Activated T-helper 1 cell treated with anti-CD3 and anti-CD28 coated beads, Interleukin-2, amount 50 U/mL, for 16 hours (primary cell): ENCODE measurements at places on chromosomes 7 and 10.

GRCh38 chr10:89888321-89889070, 187.1 kb downstream of the KIF20B start:
- no peak for DNase-seq

DNA sequence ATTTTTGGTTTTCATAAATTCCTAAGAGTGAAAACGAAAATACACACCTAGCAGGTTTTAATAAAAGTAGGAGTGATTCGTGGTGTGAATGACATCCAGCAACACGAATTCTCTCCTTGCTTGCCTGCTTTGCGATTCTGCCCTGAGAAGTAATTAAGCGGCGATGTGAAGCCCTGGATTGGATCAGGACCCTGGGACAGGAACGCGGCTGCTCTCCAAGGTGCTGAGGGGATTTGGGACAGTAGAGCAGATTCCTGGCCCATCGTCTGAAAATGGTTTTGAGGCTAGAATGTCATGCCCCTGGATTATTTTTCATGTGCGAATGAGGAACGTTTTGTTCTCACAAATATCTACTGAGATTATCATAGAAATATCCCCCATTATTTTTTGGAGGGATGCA, 7.8 kb downstream of the NPS start:
- DNase-seq, result no peak

- no peak for DNase-seq
Measured at GRCh38 chr7:73960548-73960947, 67.4 kb upstream of the ELN start.

DNA sequence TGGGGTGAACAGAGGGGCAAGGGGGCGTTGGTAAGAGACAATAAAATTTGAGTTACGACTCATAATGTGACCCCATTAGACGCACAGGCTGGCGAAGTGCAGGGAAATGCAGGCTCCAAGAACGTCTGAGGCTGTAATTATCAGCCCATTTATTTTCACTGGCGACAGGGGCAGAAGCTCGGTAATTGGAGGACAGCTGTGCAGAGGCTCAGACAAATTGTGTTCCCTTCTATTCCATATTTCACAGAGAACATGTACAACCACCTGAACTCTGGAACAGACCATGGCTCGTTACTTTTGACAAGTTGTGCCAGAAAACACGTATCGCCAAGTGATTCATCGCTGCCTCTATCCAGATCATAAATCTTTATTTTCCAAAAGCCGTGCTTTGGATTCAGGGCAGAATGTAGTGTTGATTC, 137.3 kb upstream of the FRMD4A start:
- no peak for DNase-seq

DNA sequence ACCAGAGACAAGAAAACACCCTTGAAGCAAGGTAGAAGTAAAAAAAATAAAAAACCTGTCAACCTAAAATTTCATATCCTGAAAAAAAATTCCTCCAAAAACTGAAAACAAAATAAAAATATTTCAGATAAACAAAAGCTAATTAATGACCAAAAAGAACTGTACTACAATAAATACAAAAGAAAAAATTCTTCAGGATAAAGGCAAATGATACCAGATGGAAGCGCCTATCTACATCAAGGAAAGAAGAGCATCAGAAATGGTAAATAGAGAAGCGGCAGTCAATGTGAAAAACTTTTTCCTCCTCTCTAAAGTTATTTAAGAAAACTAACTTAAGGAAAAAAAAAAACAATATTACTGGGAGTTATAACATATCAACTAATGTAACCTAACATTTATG, 79.8 kb downstream of the RSU1 start:
- no peak for DNase-seq

GRCh38 chr7:131753620-131754222, 197.3 kb upstream of the PODXL start:
- no peak for DNase-seq

DNA sequence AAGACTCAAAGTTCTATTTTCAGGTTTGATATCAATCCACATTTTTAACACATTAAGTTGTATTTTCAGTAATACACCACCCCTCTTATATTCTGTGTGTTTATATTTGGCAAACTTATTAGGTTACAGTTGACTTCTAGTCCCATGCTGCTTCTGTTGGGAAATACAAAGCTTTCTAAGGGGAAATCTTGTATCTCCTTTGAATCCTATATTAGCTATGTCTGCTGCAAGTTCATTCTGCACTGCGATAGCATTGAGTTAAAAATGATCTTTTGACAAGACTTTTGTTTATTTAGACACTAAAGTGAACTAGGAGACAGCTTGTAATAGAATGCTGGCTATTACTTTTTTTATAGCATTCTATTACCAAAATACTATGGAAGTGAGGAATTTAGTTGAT, 625.1 kb upstream of the ANKRD30A start:
- no peak for DNase-seq

- no peak for DNase-seq
Measured at GRCh38 chr10:61304746-61305145, 148.4 kb downstream of the TMEM26 start.

GRCh38 chr7:8063706-8064297, 95.2 kb downstream of the GLCCI1 start:
- DNase-seq, result no peak

GRCh38 chr10:112896722-112897121, 53.3 kb upstream of the TCF7L2 start:
- no peak for DNase-seq

GRCh38 chr7:11858622-11859302, 26.8 kb upstream of the THSD7A start:
- no peak for DNase-seq

GRCh38 chr10:7272008-7272407, 138.8 kb downstream of the SFMBT2 start:
- DNase-seq, result no peak

GRCh38 chr10:33368086-33368485, 33.6 kb upstream of the NRP1 start:
- no peak for DNase-seq

GRCh38 chr10:86918022-86918471, 39.4 kb downstream of the MMRN2 start:
- no peak for DNase-seq

- DNase-seq, result no peak
Measured at GRCh38 chr7:148623586-148624282, 33.2 kb downstream of the C7orf33 start.

DNA sequence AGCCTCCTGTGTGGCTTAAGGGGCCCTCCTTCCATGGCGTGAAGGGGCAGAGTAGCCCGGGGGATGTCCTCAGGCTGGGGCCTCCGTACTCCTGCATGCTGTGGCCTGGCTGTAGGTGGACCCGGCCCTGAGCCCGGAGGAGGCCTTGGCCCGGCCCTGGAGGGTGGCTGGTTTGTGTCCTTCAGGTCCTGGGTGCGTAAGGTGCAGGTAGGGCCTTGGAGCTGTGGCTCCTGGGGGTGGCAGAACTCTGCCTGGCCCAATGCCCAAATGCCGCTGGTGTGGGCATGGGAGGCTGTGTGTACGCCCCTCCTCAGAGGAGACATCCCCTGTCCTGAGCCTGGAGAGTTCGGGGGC, 26.9 kb upstream of the AMZ1 start:
- DNase-seq, result no peak

GRCh38 chr10:100780324-100780723, 34.9 kb downstream of the PAX2 start:
- no peak for DNase-seq

DNA sequence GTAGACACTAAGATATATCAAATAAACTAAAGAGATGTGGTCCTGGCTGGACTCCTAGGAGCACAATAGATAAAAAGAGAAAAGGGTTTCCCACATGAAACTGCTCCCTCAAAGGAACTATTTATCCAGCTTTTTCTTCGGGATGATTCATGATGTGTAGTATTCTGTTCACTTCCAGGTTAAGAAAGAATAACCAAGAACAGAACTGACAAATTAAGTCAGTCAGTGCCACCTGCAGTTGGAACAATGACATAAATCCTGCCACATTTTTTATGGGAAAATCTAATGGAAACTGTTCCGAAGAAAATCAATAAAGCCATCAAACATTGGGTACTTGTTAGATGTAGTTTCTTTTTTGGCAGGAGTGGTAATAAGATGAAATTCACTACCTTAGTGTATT, 87.1 kb downstream of the POLR1F start:
- DNase-seq, result no peak

DNA sequence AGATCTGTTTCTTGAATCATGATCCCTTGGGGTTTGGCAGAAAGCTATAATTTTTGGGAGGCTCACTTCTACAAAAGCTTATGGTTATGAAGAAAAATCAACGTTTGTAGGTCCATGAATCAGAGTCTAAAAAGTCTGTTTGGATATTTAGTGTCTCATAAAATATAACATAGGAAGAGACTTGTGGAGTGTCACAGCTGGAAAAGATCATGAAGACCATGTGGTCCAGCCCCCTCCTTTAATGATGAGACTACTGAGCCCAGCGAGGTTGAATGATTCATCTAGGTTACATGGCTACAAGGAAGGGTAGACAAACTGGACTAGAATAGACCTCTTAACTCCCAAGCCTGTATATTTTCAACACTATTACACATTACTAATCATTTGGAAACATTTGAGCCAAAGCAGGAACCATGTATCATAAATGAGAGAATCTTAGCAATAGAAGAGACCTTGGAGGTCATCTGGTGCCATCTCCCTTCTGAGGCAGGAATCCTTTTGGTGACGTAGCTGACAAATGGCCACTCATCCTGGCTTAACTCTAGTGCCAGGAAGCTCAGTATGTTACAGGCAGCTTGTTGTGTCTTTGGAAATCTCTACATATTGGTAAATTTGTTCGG, 152.5 kb downstream of the CREB5 start:
- no peak for DNase-seq

DNA sequence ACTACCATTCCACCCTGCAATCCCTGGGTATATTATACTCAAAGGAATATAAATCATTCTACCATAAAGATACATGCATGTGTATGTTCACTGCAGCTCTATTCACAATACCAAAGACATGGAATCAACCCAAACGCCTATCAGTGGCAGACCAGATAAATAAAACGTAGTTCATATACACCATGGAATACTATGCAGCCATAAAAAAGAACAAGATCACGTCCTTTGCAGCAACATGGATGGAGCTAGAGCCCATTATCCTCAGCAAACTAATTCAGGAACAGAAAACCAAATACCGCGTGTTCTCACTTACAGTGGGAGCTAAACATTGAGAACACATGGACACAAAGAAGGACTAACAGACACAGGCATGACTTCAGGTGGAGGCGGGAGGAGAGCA, 138.3 kb downstream of the DYNC2I1 start:
- DNase-seq, result no peak

- no peak for DNase-seq
Measured at GRCh38 chr10:85609509-85609908, 757.1 kb downstream of the GRID1 start.

DNA sequence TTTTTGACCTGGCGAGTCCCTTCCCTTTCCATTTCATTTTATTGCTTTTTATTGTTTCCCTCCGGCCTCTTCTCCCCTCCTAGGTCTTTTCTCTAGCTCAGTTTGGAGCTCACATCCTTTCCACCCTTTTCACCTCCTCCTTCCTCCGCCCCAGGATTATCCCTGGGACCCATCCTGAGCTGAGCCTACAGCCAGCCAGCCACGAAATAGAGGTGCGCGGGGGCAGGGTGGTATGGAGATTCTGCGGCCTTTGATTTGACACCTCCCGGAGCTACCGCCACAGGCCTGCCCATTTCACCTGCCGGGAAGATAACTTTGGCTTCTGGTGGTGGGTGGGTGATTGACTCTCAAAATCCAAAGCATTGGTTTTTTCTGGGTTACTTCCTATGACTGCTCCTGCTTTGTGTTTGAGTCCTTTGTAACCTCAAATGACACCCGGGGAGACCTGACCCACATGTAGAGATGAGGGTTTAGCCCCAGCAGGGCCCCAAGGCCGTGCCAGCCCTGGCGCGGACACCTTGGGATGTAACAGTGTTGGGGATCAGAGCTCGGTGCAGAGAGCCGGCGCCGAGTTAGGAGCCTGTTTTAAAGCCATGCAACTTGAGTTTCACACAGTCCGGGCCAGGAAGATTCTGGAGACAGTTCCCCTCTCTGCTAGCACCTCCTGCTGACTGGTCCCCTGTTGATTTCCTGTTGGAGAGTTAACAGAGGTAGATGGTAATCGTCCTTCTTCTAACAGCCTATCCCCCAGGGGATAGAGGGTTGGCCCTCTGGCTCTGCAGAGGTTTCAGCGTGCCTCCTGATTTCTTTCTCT, 1.5 kb downstream of the DUSP5 start:
- no peak for DNase-seq

- DNase-seq, result no peak
Measured at GRCh38 chr7:112122798-112123197, 83.4 kb downstream of the DOCK4 start.

GRCh38 chr7:83655951-83656556, 7.1 kb upstream of the SEMA3E start:
- DNase-seq, result no peak

- no peak for DNase-seq
Measured at GRCh38 chr10:91416339-91416855, 6.3 kb downstream of the HECTD2 start.

DNA sequence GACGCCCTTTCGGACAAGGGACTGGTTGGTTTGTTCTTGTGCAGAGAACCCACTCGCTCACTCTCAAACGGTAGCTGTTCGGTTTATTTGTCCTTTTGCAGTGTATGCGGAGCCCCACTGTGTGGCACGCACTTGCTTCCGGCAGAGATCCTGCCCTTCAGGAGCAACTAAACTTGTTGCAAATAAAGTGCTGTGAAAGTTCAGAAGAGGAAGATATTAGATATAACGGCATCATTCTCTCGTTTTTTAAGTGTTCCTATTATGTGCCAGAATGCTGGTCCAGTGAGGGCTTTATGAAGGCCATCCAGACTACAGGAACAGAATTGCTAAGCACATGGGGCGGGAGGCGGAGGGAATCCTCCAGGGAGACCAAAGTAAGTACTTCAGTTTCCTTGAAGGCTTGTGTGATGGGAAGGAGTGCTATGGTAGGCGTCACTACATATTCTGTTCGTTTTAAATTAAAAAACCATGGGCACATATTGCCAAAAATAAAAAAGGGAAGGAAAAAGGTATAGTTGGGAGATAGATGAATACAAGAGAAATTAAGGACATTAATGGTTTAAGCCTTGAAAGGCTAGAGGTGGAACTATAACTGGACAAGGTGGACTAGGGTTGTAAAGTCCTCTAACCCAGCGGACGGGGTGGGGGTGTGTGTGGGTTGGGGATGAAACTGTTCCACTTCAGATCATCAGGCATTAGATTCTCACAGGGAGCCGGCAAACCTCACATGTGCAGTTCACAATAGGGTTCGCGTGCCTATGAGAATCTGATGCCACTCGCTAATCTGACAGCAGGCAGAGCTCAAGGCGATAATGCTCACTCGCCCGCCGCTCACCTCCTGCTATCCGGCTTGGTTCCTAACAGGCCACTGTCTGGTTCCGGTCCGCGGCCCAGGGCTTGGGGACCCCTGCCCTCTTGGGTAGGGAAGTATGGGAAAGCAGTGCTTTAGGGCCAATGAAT, 704 bp upstream of the ERLIN1 start:
- no peak for DNase-seq

- DNase-seq, result no peak
Measured at GRCh38 chr7:73366127-73366526, 38.2 kb downstream of the FKBP6 start.

GRCh38 chr10:101397140-101397539, 43.2 kb downstream of the BTRC start:
- no peak for DNase-seq
